Adrenal gland (tissue), 19 donors: ENCODE measurements at places on chromosomes 3 and 15.

DNA sequence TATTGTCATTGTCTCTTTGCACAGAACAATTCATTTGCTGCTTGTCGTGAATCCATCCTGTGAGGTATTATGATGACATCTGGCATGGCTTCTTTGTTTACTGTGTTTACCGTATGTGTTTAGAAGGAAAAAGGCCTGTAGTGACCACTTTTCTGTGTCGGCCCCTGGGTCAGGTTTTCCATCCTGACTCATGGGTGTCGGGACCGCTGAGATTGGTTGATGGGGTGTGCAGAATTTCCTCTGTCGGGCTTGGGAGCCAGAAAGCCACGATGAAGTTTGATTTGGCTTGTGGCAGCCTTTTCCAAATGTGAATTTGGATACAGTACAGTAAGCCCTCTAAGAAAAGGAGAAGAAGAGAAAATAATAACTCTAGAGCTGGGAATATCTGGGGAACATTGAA, 113.5 kb downstream of the FNDC3B start:
- H3K27me3 ChIP-seq: no peaks in the 10 kb centered on the region
- peak overlapping the region; percentile 79 for H3K27ac ChIP-seq
- no peak overlapping the region for H3K4me3 ChIP-seq
- no peak for DNase-seq
- peaks cover 78% of the 10 kb centered on the region for H3K4me1 ChIP-seq

DNA sequence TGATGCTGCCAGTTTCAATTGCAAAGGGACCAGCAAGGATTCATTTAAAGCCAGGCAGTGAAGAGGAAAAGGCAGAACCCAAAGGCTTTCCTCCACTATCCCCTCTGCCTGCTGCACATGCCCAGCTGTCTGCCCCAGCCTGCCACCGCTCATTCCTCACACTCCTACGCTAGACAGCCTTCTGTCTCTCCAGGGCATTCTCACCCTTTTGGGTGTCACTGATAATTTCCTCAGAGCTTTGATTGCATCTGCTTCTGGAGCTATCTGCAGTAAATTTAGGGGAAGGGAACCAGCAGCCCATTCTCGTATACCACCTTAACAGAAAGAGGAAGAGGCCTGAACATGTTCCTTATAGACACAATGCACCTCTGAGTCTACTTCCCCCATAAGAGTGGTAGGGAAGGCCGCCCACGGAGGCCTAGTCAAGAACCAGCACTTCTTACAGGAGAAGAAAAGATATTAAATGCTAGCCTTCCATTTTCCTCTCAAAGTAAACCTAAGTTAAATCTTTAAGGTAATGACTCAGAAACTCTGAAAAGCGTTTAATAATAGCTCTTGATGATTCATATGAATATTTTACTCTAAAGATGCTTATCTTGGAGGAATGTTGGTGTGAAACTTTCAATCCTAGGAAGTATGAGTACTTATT, 20.9 kb downstream of the NUDT16 start:
- H3K4me3 ChIP-seq: no peak overlapping the region
- no peaks in the 10 kb centered on the region for H3K4me1 ChIP-seq
- no peak for DNase-seq
- no peaks in the 10 kb centered on the region for H3K27me3 ChIP-seq
- H3K27ac ChIP-seq: no peak overlapping the region

- no peaks in the 10 kb centered on the region for H3K4me1 ChIP-seq
- no peaks in the 10 kb centered on the region for H3K36me3 ChIP-seq
- H3K27me3 ChIP-seq: no peaks in the 10 kb centered on the region
Observed at GRCh38 chr15:55959744-55960447, 33.5 kb downstream of the NEDD4 start.

GRCh38 chr15:83276661-83277060, 7.8 kb downstream of the BNC1 start:
- no peak overlapping the region for H3K4me3 ChIP-seq
- no peak for DNase-seq
- H3K27ac ChIP-seq: no peak overlapping the region
- peaks cover 43% of the 10 kb centered on the region for H3K27me3 ChIP-seq
